ENCODE measurements at places on chromosomes 4 and X.

GRCh38 chr4:8853249-8853648, 18.4 kb downstream of the HMX1 start:
- DNase-seq, result no peak

- no peak for DNase-seq
Observed at GRCh38 chr4:179521952-179522351, 2079.7 kb upstream of the AGA start.

DNA sequence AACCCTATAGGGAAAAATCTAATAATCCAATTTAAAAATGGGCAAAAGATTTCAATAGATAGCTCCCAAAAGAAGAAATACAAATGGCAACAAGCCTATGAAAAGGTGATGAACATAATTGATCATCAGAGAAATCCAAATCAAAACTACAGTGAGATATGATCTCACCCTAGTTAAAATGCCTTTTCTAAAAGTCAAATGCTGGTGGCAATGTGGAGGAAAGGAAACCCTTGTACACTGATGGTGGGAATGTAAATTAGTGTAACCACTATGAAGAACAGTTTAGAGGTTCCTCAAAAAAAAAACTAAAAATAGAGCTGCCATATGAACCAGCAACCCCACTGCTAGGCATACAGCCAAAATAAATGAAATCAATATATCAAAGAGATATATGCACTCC, 44.5 kb downstream of the STPG2 start:
- DNase-seq, result no peak

GRCh38 chrX:32592786-32593185, 618.6 kb downstream of the DMD start:
- no peak for DNase-seq

DNA sequence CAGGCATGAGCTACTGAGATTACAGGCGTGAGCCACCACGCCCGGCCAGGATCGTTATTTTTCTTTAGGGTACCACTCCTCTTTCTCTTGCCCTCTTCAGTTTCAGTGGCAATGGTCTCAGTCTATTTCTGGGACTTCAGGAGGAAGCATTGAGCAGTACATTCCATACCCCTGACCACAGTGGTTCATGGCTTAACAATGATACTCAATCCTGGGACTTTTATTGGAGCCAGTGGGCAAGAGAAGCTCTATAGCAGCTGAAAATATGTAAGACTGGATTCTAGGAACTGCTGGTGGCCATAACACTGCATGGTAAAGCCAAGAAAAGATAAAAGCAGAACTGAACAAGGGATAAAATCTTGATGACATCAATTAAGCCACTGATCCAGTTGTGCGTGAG, 5.8 kb upstream of the CCNA2 start:
- no peak for DNase-seq

DNA sequence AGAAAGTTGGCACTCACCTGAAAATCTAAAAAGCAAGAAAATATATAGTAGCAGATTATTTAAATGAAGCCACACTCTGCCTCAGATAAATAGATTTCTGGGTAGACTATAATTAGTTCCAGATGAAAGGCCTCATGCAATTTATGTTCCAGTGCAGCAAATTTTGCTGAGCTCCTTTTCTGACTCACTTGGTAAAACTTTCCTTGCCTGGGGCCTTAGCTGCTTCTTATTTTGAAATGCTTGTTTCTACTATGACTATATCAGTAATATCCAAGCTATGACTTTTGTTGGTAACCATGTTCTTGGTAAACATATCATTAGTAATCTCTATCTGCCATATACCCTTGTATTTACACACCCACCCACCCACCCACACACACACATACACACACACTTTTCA, 961.8 kb downstream of the SH3BGRL start:
- no peak for DNase-seq

GRCh38 chr4:89751416-89751815, 85.5 kb downstream of the SNCA start:
- no peak for DNase-seq

DNA sequence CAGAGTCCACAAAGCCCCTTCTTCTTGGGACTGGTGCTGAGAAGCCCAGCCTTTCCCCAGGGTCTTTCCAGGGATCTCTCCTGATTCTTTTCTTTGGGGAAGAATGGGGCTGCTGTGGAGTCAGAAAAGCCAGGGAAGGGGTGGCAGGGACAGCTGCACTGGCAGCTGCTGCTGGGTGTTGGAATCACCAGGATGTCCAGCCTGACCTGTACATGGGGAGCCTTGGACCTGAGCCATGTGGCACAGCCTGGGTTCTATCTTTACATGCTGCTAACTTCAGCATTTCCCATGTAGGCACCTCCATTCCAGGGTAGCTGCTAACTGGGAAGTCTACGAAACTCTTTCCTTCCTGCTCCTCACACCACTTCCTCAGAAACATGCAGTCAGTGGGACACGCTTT, 36.0 kb downstream of the MED28 start:
- no peak for DNase-seq

DNA sequence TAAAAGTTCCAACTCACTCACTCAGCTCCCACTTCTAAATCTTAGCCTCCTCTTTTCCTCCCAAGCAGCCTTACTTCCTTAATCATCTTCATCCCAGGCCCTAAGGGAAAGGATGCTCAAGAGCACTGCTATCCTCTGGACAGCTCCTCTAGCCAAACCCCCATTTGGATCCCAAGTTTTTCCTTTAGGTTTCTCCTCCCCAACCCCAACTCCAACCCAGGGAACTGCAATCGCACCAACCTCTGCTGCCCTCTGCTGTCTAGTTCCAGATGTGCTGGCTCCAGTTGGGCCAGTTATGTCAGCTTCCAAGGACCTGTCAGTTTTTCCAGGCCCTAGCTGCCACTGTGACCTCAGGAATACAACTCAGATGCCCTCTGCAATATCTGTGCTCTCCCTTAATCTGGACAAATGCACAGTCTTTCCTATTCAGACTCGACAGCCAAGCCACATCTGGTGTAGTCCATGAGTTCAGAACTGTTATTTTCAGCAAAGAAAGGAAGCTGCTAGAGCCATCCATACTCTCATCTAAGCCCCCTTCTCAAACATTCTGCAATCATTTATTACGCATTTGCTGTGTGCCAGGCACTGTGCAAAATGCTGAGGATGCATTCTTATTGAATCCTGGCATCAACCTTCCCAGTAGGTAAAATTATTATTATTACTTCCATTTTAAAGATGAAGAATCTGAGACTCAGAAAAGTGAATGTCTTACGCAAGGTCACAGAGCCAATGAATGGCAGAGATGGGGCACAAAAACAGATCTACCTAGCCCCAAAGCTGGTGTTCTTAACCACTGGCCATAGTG, 12.3 kb upstream of the XPNPEP2 start:
- no peak for DNase-seq

- DNase-seq, result no peak
Observed at GRCh38 chr4:76233529-76233928, 18.0 kb upstream of the FAM47E start.

DNA sequence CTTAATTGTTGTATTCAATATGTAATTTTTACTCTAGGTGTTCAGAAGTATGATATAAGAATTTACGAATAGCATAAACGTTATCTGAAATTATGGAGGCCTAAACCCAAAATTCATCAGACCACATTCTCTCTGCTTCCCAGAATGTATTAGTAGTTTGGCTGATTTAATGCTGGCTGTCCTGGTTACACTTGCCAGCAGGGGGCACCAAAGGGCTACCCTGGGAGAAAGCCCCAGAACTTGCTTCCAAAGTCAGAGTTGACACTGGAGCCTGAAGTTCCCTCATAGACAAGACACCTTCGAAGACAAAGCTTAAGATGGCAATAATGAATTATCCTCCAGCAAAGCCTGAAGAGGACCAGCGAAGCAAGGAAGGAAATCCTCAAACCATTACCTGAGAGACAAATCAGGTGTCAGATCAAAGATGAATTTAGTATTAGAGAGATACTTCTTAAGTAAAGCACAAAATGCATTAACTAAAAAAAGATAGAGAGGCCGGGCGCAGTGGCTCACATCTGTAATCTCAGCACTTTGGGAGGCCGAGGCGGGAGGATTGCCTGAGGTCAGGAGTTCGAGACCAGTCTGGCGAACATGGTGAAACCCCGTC, 11.3 kb upstream of the ANOS1 start:
- DNase-seq, result peak; percentile 32

DNA sequence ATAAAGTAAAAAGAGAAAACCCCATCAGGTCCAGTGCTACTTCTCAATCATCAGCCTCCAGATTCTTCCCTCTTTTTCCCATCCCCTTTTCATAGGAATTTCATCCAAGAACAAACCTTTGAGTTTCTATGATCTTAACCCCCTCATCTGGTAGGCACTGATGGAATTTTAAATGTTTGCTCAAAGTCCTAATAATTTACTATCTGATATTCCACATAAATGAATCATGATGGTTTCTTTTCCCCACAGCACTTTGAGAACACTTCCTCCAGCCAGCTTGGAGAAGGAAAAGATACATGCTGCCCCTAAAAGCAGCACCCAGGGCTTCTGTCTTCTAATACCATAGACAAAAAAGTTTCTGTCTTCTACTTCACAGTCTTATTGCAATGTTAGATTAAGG, 19.4 kb upstream of the KLHL8 start:
- DNase-seq, result no peak

DNA sequence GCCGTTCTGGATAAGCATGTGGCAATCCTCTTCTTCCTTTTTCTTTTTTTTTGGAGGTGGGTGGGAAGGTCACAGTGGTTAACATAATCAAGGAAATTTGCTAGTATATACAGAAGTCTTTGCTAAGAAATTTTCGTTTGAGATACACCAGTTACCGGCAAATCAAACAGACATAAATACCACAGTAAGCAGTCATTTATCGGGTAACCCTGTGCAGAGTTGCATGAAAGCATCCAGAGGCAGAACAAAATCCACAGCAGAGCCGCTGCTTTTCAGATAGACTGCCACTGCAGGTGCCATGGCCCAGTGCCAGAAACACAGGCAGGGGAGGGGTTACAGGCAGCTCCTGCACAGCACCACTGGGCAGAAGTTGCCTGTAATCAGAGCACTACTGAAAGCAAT, 179.1 kb upstream of the MAB21L2 start:
- DNase-seq, result no peak

- no peak for DNase-seq
Observed at GRCh38 chrX:149937871-149938426, 342 bp downstream of the EOLA2 start.

GRCh38 chr4:163495900-163496299, 1.4 kb downstream of the TMA16 start:
- no peak for DNase-seq

- no peak for DNase-seq
Observed at GRCh38 chr4:26851129-26851528, 9.5 kb upstream of the STIM2 start.

GRCh38 chr4:6987588-6987961, 55.6 kb upstream of the TADA2B start:
- no peak for DNase-seq

DNA sequence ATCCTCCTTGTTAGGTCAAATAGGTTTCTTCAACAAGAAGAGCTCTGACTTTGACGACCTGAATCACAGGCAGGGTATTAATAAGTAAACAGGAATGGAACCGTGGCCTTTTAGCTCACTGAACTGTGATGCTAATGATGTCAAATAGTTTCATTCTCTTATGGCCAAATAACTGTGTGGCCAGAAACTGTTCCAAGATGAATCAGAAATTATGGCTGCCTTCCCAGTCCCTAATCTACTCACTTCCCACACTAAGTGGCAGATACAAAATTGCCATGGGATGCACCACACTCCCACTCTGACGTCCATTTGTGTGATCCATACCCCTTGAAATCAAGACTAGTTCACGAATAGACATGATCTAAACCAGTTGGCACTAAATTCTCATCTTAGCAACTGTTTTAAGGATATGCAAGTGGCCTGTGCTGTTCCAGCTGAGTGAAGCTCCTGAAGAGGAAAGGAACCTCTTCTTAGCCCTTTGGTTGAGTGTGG, 455.4 kb downstream of the IL15 start:
- DNase-seq, result no peak

GRCh38 chrX:107729558-107730297, 45.9 kb downstream of the TSC22D3 start:
- DNase-seq, result no peak

GRCh38 chr4:138334346-138335016, 92.3 kb upstream of the SLC7A11 start:
- no peak for DNase-seq

GRCh38 chrX:1316527-1316926, 20.1 kb upstream of the IL3RA start:
- DNase-seq, result no peak

DNA sequence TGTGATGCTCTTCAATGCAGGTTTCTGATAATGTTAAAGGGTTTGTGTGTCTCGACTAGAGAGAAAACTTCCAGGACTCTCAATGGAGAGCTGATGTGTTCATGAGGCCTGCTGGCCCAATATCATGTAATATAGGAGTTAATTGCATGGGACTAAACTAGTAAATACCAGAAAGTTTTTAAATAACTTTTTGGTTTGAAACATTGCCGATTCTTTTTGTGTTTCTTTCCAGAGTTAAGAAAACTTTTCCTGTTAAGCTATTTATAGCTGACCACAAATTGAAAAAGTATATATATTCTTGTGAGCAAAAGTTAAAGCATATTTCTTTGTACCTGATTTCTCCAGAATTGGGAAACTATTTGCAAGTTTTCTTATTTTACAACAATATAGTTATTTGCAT, 49.7 kb downstream of the FAM9B start:
- DNase-seq, result no peak

DNA sequence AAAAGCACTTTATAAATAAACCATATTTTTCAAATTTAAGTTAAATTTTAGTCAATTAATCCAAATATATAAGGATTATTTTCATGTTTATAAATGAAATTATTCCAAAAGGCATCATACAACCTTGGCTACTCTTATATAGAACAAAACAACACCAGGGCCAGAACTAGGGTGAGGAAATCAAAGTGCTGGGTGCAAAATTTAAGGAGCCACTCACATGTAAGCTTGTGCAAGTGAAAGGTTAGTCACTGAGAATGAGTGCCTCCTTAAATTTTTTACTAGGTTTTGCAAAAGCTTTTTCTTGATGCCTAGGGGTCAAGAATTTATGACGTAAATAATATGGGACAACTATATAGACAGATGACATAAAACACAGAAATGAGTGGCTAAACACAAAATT, 83.4 kb upstream of the COX18 start:
- DNase-seq, result no peak

- DNase-seq, result no peak
Observed at GRCh38 chrX:43357741-43358140, 298.4 kb upstream of the MAOA start.

- no peak for DNase-seq
Observed at GRCh38 chrX:125507119-125507518, 187.4 kb downstream of the TEX13C start.

GRCh38 chrX:119008110-119008744, 33.8 kb downstream of the LONRF3 start:
- no peak for DNase-seq

DNA sequence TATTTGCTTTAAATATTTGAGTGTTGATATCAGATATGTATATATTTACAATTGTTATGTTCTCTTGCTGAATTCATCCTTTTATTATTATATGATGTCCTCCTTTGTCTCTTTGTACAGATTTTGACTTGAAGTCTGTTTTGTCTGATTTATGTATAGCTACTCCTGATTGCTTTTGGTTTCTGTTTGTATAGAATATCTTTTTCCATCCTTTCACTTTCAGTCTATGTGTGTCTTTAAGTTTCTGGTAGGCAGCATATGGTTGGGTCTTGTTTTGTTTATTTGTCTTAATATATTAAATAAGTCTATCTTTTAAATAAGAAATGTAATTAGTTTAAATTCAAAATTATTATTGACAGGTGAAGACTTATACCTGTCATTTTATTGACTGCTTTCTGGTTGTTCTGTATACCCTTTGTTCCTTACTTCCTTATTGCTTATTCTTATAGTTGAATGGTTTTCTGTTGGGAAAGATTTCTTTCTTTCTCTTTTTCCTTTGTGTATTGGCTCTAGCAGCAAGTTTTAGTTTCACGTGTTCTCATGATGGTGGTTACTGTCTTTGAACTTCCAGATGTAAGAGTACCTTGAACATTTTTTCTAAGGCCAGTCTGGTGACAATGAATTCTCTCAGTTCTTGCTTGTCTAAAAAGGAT, 31.1 kb downstream of the RAB28 start:
- no peak for DNase-seq
